HFFc6 (cell line): ENCODE measurements at places on chromosomes 16 and 17. TPM values are rescaled to one million over a fixed set of nuclear protein-coding genes. Genes with fewer than 3 reads are reported as not detected.

Gene RAD51C
- total RNA-seq: 20.0 to 21.4 TPM (median 20.3 TPM) in 3 replicates

Gene GLIS2
- total RNA-seq: 22.1 to 24.1 TPM (median 23.3 TPM) in 3 replicates

Gene TMEM11
- total RNA-seq: 32.5 to 34.4 TPM (median 33.8 TPM) in 3 replicates

Gene HS3ST3A1
- 31.6 to 46.4 TPM (median 40.3 TPM) in 3 replicates for total RNA-seq

GRCh38 chr17:4378626-4379025 is 12.2 kb upstream of the UBE2G1 start:
- H3K27ac ChIP-seq: no peak overlapping the region
- no peak for DNase-seq
- H3K4me3 ChIP-seq: no peak overlapping the region
- H3K4me1 ChIP-seq: no peaks in the 10 kb centered on the region
- peaks cover 11% of the 10 kb centered on the region; the same call in 1 of the 2 replicates for H3K27me3 ChIP-seq

DNA sequence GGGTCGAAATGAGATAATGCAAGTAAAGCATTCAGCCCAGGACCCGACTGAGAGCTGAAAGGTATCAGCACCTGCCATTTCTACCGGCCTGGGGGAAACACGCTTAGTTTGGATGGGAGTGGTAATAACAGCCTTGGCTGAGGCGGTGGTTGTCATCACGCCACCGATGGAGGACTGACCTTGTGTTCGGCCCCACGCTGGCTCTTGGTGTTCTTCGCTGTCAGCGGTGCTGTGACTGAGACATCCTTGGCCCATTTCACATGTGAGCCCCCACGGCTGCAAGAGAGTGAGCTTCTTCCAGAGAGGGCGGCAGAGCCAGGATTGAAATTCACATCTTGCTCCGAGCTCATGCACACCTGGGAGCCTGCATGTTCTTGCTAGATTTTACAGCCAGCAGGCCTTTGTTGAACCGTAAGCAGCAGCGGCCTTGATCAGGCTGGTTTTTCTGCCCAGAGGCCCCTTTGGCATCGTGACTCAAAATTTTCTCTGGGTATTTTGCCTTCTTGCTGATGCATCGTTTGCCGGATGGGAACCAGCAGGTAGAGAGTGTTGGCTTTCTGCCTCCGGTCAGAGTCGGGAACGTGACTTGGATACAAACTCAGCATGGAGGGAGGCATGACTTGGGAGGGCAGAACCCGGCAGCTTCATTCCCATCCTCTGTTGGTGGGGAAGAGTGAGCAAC is 341.5 kb downstream of the SNX29 start:
- H3K36me3 ChIP-seq: 0 out of 2 replicates have a peak, but pooled peaks cover 5% of the 10 kb centered on the region
- no peak overlapping the region for H3K4me3 ChIP-seq
- DNase-seq: no peak
- no peaks in the 10 kb centered on the region for H3K27me3 ChIP-seq

GRCh38 chr17:77928519-77929179 is 29.9 kb upstream of the TNRC6C start:
- H3K27ac ChIP-seq: no peak overlapping the region
- no peak overlapping the region for H3K4me3 ChIP-seq
- H3K27me3 ChIP-seq: peaks cover 23% of the 10 kb centered on the region

DNA sequence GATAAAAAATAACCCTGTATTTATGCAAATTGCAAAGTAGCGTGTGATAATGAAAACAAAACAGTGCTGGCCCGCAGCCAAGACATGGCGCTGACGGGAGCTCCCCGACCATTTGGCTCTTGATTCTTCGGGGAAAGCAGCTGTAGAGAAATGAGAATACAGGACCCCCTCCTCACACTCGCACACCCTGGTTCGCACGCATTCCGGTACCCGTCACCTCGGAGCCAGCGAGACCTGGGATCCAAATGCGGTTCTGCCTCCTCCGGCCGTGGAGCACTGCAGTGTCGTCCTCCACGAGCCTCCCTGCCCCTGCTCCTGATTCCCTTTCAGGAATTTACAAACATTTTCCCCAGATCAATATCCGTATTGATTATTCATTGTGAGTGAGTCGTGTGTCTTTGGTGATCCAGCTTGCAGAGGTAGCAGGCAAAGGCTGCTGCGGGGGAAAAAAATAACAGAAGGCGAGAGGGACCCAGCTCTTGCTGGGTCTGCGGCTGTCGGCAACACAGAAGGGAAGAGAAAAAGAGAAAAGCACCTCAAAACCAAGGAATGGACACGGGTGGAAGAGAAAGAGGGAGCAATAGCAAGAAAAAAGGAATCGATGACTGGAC is 184.1 kb upstream of the ZFHX3 start:
- peaks cover 5% of the 10 kb centered on the region for H3K27me3 ChIP-seq
- no peak for DNase-seq
- H3K4me1 ChIP-seq: peaks cover 27% of the 10 kb centered on the region
- peak overlapping the region; percentile 87 for H3K4me3 ChIP-seq
- no peak overlapping the region for H3K27ac ChIP-seq
- H3K36me3 ChIP-seq: no peaks in the 10 kb centered on the region

DNA sequence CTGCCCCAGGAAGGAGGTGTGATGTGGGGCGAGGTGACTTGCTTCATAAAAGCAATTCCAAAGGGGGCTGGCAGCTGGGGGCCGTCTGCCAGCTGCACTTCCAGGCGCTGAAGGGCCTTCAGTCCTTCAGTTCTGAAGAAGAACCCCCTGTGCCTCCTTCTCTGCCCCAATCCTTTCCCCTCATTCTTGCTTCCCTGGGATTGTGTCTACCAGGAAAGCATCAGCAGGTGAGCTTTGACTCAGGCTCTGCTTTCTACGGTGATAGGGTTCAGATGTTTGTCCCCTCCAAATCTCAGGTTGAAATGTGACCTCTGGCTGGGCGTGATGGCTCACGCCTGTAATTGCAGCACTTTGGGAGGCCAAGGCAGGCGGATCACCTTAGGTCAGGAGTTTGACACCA is 52.5 kb upstream of the NKD1 start:
- no peak for DNase-seq
- H3K27me3 ChIP-seq: no peaks in the 10 kb centered on the region; the same call in 1 of the 2 replicates
- no peak overlapping the region for H3K4me3 ChIP-seq
- H3K36me3 ChIP-seq: no peaks in the 10 kb centered on the region
- H3K27ac ChIP-seq: no peak overlapping the region

DNA sequence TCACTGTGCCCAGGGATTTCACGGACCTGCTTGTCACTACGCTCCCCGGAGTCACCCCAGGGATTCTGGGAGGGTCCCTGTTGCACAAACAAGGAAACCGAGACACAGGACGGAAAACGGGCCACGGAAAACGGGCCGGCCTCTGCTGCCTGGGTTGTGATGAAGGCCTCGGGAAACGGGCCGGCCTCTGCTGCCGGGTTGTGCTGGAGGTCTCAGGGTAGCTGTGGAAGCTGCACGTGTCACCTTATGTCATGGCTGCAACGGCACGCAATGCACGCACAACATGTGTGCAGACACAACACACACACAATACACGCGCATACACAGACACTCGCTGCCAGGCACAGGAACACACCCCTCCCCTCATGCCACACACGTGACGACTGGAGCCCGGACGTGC is 27.0 kb upstream of the GNG13 start:
- H3K27ac ChIP-seq: no peak overlapping the region
- DNase-seq: no peak
- peaks cover 25% of the 10 kb centered on the region for H3K27me3 ChIP-seq
- 0 out of 2 replicates have a peak, but pooled peaks cover 4% of the 10 kb centered on the region for H3K36me3 ChIP-seq

GRCh38 chr16:4709481-4709880 is 16.1 kb downstream of the NUDT16L1 start:
- H3K27me3 ChIP-seq: no peaks in the 10 kb centered on the region; the same call in none of the 2 replicates
- H3K4me3 ChIP-seq: no peak overlapping the region
- DNase-seq: no peak
- H3K36me3 ChIP-seq: peaks cover 37% of the 10 kb centered on the region; the same call in 1 of the 2 replicates
- peak overlapping the region; percentile 52; the same call in 1 of the 2 replicates for H3K27ac ChIP-seq

DNA sequence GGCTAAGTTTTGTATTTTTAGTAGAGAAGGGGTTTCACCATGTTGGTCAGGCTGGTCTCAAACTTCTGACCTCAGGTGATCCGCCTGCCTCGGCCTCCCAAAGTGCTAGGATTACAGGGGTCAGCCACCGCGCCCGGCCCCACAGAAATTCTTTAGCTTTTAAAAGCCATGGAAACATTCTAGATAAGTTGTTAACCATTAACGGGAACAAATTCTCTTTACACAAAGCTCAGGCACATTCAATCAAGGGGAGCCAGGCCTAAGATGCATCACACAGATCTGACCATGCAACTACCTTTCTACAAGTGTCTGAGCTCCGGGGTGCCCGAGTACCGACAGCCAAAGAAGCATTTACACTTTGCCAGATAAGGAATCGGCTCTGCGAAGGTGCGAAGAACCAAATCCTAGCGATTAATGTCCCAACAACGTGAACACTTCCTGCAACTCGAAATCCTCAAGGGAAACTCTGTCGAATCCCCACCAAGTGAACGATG is 1.0 kb downstream of the EMC8 start:
- peaks cover 54% of the 10 kb centered on the region for H3K4me1 ChIP-seq
- peak overlapping the region; percentile 94 for H3K4me3 ChIP-seq
- H3K27me3 ChIP-seq: no peaks in the 10 kb centered on the region; the same call in none of the 2 replicates

DNA sequence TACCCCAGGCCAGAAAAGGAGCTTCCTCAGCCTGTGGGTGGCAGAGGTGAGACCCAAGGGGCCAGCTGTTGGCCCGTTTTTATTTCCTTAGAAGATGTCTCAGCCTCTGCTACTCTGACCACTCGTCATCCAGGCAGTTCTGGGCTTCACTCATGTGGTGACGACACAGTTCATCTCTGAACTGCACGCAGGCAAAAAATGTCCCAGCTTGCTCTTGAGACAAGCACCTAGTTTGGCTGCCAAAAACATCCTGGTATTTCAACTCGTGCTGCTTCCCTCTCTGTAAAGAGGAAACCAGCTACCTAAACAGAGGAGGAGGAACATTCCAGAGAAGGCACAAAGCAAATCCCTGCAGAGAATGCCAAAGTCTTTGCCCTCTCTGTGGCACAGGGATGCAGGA is 125.7 kb downstream of the XYLT1 start:
- DNase-seq: no peak
- H3K4me3 ChIP-seq: no peak overlapping the region
- H3K36me3 ChIP-seq: peaks cover 6% of the 10 kb centered on the region; the same call in 1 of the 2 replicates
- H3K4me1 ChIP-seq: peaks cover 43% of the 10 kb centered on the region

DNA sequence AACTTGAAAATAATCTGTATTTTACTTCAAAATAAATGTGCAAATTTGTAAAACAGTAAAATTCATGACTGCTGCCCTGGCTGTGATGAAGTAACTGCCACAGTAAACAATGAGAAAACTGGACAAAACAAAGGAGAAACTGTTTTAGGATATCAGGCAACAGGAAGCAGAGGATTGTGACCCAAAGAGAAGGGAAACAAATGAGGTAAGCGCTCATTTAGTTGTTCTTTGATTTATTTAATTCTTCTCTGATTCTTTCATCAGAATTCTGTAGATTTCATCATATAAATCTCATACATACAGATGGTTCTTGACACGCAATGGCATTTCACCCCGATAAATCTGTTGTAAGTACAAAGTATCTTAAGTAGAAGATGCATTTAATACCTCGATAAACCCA is 198.1 kb upstream of the AXIN2 start:
- H3K4me1 ChIP-seq: no peaks in the 10 kb centered on the region
- H3K27ac ChIP-seq: no peak overlapping the region
- no peak overlapping the region for H3K4me3 ChIP-seq
- H3K36me3 ChIP-seq: no peaks in the 10 kb centered on the region

GRCh38 chr17:51044976-51045375 is 75.7 kb downstream of the SPAG9 start:
- H3K4me3 ChIP-seq: no peak overlapping the region
- H3K36me3 ChIP-seq: 0 out of 2 replicates have a peak, but pooled peaks cover 4% of the 10 kb centered on the region
- no peak overlapping the region for H3K27ac ChIP-seq

- peaks cover 2% of the 10 kb centered on the region; the same call in 1 of the 2 replicates for H3K27me3 ChIP-seq
- peaks cover 6% of the 10 kb centered on the region; the same call in 1 of the 2 replicates for H3K36me3 ChIP-seq
Measured at GRCh38 chr17:29838961-29839360, 91.1 kb downstream of the SSH2 start.

- no peak for DNase-seq
- peaks cover 8% of the 10 kb centered on the region for H3K27me3 ChIP-seq
- no peak overlapping the region for H3K27ac ChIP-seq
- H3K36me3 ChIP-seq: peaks cover 21% of the 10 kb centered on the region
- peaks cover 30% of the 10 kb centered on the region for H3K4me1 ChIP-seq
Measured at GRCh38 chr17:4936436-4936835, 3.4 kb downstream of the SLC25A11 start.

GRCh38 chr16:57081744-57082143 is 10.6 kb upstream of the CPNE2 start:
- peaks cover 3% of the 10 kb centered on the region; the same call in 1 of the 2 replicates for H3K36me3 ChIP-seq
- H3K4me3 ChIP-seq: no peak overlapping the region
- no peak overlapping the region for H3K27ac ChIP-seq
- H3K4me1 ChIP-seq: peaks cover 8% of the 10 kb centered on the region
- H3K27me3 ChIP-seq: peaks cover under 1% of the 10 kb centered on the region; the same call in 1 of the 2 replicates
- DNase-seq: no peak

DNA sequence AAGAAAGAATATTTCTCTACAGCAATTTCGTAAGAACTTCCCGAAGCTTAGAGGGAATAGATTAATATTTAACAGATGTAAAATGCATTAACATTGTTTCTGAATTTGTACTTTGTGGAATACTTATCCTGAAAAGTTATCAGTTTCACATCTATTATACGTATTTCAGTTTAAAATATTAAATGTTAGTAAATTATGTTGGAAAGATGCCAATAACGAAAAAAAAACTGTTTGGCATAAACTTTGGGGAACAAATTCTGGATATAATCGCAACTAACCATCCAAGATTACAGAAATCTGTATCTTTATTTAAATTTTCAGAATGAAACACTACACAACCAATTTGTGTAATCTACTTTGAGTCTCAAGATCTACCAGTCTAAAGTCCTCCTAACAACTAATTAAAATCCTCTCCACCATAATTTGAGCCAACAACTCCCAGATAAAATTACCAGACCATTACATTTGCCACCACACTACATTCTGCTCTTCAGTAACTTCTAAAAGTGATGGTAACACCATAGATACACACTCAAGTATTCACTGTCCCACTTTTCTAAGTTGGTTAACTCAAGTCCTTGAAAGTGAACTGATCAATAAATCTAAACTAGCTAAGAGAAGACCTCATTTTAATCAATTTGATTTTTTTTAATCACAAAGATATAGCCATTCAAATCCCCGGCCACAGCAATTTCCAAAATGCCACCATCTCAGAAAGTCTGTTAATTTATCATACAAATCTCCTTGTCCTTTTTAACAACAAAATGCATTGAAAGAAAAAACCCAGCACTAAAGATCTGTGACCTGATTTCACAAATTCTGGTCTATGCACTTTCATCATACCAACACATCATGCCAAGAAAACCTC is 2.0 kb downstream of the SIAH1 start:
- peaks cover 3% of the 10 kb centered on the region for H3K27me3 ChIP-seq
- peak overlapping the region; percentile 95 for H3K4me3 ChIP-seq
- H3K27ac ChIP-seq: peak overlapping the region; percentile 91
